C1 segment of cervical spinal cord (tissue), 14 donors: ENCODE measurements at places on chromosomes 12 and 14.

- no peak for DNase-seq
These were observed 27.8 kb upstream of the FBXO34 start for GRCh38 chr14:55243386-55243785.

DNA sequence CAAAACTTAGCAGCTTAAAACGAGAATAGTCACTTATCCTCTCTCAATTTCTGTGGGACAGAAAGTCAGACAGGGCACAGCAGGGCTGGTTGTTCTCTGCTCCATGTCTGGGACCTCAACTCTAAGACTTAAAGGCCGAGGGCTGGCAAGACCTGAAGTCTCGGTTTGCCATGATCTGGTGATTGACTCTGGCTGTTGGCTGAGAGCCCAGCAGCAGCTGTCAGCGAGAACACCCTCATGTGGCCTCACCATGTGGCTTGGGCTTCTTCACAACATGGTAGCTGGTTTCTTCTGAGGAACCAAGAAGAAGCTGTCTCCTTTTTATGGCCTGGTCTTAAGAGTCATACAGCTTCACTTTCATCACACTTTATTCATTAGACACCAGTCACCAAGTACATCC, 1.7 kb upstream of the VASH1 start:
- DNase-seq = no peak

- no peak for DNase-seq
These were observed 38.0 kb upstream of the PPP4R3A start for GRCh38 chr14:91548108-91548507.

GRCh38 chr12:107493666-107494065, 191.9 kb upstream of the PWP1 start:
- no peak for DNase-seq

- DNase-seq = no peak
These were observed 56.8 kb upstream of the CHST11 start for GRCh38 chr12:104399740-104400612.

DNA sequence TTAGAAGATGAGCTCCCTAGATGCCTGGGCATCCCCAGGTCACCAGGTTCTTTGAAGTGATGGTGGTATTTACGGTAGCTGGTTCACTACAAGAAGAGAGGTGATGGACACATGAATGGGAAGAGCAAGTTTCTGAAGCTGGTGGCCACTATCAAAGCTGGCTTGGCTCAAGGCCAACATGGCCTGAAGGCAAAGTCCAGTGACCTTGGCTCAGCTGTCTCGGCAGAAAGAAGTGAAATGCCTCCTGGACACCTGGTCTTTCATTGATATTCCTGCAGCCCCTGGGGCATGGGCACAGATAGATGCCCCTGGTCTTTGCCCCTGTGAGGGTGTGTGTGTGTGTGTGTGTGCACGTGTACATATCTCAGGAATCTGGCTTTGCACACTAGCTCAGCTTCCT, 441.8 kb upstream of the TMPO start:
- no peak for DNase-seq

DNA sequence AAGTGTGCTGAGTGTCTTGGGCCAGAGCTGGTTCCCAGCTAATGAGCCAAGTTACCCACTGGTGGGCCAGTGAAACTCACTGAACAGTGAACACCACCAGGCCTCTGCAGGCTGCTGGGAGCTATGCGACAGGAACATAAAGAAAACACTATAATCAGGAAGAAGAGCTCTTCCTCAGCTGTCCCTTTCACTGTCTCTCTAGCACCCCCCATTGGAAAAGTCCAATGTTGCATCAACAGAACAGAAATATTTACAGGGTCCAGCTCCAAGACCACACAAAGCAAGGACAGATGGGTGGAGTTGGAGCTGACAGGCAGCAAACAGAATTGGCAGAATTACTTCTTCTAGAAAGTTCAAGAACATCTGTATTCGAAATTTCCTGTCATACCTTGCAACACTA, 903.6 kb upstream of the TMEM132C start:
- DNase-seq = no peak
